ENCODE measurements at places on chromosomes 2 and 18.

DNA sequence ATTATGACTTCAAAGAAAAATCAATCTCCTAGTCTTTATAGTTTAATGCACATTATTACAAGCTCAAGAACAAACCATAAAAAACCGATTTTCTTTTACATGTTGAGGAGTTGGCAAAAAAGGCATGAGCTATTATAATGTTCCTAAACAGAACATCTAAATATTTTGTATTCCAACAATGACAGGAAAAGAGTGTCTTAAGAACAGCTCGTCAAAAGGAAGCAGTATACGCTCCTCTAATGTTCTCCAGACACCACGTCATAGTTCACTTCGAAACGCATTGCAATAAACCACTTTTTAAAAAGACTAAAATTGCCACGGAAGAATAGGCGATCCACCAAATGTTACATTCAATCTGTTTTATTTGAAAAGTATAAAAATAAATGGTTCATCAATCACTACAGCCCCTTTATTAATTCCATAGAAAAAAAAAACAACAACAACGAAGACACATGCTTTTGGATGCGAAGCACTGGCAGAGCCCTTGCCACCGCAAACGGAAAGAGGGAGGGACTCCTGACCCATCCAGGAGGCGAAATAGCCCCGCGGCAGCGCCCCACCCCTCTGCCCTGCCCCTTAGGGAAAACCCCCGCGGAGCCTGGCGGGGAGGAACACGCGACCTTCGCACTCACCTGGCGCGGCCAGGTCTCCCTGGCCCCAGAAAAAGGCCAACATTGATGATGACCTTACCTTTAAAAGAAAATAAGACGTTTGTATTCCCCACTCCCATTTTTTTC, 45.8 kb downstream of the MBP start:
- DNase-seq, result no peak

DNA sequence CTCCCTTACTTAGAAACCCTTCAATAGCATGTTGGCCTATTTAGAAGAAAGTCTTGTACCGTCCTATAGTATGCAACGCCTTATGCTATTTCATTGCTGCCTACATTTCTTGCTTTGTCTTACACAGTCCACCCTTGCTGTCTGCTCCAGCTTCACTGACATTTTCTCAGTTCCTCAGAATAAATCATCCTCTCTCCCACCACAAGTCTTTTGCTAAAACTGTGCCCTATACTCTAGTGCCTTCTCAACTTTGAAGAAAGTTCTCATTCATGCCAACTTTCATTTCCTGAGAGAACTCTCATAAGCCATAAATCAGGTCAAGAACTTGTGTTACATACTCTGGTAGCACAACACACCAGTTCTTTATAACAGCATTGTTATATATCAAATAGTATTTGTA, 54.3 kb upstream of the COL3A1 start:
- DNase-seq, result no peak

DNA sequence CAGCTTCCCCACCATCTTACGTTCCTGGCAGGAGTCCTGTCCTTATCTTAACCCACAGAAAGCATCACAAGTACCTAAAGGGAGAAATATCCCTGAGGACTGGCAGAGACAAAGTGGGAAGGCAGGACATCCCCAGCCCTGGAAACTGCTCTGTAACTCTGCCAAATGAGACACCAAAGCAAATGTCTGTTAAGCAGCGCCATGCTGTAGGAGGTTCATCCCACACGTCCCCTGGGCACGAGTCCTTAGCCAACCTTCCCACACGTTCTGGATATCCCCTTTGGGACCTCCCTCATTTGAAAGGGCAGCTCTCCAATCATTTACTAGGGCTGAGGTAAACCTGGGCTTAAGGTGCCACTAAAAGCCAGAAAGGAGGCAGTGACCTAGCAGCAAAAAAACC, 207.2 kb downstream of the ATAD2B start:
- DNase-seq, result no peak

DNA sequence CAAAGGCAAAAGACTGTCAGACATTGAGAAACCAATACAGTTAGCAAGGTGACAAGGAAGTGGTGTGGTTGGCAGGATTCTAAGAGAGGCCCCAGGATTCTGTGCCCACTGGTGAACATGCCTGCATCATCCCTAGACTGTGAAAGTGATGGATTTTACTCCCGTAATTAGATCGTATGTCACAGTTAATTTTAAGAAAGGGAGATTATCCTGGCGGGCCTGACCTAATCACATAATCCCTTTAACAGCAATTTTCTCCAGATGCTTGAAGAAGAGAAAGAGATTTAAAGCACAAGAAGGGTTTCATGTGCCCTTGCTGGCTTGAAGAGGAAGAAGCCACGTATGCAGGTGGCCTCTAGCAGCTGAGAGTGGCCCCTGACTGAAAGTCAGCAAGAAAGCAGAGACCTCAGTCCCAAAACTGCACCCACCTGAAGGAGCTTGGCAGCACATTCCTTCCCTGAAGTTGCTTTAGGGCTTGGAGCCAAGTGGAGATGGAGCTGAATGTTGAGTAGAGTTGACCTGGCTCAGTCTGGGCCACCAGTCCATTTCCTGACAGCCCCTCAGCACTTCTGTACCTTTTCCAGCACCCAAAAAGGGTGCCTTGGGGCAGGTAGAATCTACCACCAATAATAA, 49.1 kb downstream of the GTF3C3 start:
- DNase-seq, result no peak

GRCh38 chr2:49943944-49944778, 789.8 kb upstream of the FSHR start:
- no peak for DNase-seq

DNA sequence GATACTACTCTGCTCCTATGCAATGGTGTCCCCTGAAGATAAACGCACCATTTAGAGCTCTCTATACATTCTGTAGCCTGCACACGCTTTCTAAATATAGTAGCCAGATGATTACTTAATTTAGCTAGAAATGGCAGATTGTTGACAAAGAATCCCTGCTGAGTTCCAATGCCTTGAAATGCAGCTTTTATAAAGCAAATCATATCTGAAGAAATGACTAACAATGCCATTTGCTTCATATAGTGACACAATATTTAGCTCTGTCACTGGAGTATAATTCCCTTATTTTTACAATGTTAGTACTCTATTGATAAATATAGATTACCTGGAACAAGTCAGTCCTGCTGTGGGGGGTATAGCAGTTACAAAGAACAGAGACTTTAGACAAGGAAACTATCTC, 166.2 kb downstream of the CDCA7 start:
- DNase-seq, result no peak

DNA sequence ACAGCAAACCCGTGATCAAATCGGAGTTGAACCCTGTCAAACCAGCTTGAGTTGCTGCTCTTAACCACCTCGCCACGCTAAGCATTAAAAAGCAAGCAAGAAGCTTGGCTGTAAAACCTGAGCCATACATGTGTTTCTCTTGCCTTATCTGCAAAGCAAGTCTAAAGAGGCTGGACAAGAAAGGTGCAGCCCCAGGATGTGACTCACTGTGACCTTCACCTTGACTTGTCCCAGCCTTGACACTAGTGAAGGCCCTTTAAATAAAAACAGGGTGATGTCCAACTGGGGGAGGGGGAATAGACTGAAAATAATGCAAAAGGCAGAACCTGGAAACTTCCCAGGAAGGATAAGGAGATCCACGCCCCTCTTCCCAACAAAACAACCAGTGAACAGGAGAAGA, 127.6 kb upstream of the NPAS2 start:
- DNase-seq, result no peak

- DNase-seq, result no peak
These were observed 1178.2 kb upstream of the NRXN1 start for GRCh38 chr2:52210161-52210560.

DNA sequence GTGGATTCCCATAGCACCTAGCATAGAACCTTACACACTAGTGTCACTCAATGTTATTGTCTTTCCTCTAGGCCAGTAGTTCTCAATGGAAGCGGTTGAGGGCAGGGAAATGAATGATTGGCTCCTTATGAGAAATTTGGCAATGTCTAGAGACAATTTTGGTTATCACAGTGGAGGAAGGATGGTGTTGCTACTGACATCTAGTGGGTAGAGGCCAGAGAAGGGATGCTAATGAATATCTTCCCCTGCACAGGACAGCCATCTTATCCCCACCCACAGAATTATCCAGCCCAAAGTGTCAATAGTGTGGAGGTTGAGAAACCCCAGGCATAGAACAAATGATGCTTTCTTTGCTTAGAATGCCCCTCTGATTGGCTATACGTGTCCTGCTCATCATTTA, 15.8 kb downstream of the C18orf63 start:
- DNase-seq, result no peak
